ENCODE measurements at places on chromosomes 4 and X.

DNA sequence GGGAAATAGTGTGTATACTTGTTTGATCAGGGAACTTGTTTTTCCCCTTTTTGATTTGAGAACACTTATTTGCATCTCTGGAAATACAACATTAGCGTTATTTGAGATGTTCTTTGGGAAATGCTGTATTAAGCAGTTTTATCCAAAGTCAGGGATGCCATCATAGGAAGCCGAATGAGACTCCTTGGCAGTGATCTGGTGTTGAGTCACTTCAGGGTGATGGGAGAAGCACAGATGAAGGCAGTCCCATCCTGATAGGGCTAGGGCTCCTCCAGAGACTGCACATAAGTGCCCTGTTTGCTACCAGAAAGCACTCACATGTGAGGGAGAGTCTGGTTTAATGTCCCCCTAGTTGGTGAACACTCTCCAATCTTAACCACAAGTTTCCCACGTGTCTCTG lies 62.3 kb downstream of the IL1RAPL1 start:
- no peak for DNase-seq

- DNase-seq, result no peak
Measured at GRCh38 chr4:110510277-110510676, 34.3 kb downstream of the ENPEP start.

DNA sequence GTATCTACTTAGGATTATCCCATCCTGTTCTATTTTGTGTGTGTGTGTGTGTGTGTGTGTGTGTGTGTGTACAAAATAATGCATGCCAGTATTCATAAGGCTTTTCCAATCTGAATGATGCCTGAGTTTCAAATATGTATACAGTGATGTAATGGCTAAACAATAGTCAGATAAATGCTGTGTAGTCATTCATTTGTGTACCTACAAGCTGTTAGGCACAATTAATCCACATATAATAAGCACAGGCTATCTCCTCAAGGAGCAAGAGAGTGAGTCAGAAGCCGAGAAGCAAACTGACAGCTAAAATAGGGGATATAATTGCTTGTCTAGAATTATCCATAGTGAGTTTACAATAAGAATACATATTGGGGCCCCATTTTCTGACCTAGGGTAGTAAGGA lies 15.7 kb downstream of the DMD start:
- DNase-seq, result no peak

DNA sequence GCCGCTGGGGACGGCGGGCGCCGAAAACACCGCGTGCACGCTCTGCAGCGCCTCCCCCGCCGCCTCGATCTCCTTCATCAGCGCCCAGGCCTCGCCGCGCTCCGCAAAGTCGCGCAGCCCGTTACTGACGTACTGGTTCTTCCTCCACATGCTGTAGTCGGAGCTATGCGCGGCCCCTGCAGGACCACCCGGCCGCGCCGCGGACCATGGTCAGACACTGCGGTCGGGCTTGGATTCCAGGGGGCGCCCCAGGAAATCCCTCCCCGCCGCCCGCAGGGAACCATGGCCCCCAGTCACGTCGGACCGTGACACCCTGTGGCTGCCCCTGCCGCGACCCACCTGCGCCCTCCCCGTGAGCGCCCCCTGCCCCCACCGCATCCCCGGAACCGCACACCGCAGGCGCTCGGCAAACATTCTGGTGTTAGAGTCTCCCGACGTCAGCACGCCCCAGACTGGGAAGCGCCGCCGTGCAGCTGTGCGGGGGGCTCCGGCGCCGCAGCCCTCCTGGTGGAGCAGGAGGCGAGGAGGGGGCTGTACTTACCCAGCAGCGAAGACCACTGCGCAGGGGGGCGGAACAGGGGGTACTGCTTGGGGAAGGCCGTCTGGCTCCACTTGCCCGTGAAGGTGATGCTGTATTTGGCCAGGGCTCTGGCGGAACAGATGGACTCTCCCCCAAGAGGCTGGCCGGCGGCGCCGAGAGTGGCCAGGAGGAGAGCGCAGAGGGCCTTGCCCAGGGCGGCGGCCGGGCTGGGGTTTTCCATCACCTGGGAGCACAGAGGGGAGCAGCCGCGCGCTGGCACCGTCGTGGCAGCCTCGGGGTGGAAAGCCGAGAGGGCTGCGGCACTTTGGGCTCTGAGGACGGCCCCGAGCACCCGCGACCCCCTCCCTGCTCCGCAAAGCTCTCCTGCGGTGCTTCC lies 814 bp downstream of the SPON2 start:
- peak; percentile 71 for DNase-seq

- DNase-seq, result no peak
Measured at GRCh38 chr4:140485939-140486338, 12.2 kb downstream of the MGAT4D start.
